Fibroblast of skin of abdomen (primary cell): ENCODE measurements at places on chromosomes 16 and 17.

GRCh38 chr17:39536468-39536867, 71.3 kb downstream of the NEUROD2 start:
- DNase-seq, result no peak

DNA sequence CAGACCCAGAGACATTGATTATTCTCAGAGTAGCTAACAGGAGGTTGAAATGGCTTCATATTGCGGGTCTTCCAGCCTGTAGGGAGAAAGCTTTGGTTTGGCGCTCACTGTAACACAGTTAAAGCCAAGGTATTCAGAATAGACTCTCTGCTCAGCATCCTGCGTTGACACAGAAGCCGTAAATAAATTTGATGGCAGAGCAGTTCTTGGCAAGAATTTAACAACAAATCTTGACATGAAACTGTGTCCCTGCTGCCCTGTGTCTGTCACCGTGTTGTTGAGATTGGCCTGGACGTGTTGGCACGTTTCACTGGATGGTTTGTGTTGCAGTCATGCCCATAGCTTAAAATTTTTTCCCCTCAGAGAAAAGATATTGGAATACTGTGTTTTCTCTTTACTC, 359.6 kb downstream of the SNX29 start:
- DNase-seq, result no peak

GRCh38 chr16:84254062-84254461, 14.2 kb upstream of the KCNG4 start:
- no peak for DNase-seq

DNA sequence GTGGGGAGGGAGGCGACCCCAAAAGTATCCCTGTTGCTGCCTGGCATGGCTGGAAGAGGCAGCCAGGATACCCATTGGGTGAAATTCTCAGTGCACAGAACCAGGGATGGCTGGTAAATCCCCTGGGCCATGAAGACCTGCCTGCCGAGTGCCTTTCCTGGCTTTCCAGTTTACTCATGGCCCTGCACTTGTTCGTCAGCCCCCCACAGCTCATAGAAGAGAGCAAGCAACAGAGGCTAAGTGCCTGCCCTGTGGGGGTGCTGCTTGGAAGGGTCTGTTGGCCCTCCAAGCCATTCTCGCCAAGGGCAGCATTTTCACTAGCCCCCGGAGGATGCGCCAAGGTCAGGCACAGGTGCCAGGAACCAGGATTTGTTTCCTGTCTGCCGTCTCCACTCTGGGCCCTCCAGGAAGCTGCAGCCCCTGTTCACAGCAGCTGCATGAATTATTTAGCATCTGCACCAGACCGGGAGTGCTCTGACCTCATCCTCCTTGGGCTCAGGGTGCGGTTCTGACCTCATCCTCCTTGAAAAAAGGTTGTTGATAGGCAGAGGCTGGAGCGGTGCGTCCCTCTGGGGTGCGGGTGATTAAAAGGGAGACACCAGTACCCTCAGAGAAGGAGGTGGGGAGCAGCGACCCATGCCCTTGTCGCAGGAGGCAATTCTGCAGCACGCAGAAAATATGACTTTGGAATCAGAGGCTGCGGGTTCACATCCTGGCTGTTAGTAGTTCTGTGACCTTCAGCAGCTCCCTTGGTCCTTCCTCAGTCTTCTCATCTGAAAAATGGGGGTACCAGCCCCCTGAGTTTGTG, 14.2 kb upstream of the CD300A start:
- DNase-seq, result no peak

DNA sequence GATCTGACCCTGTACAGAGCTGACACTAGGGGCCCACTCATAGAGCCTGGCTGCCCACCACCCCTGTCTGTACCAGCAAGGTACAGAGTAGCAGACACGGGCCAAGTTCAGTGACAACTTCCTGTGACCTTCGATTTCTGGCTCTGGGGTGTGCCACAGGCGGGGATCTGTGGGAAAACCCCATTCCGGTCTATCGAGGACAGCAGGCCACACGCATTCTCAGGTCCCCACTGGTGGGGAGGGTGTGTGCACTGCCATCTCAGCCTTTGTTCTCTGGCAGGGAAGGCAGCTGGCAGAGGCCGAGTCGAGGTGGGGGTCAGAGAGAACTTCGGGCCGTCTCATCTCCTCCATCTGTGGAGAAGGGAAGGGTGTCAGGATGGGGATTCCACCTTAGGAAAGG, 10.0 kb downstream of the NLE1 start:
- no peak for DNase-seq

- DNase-seq, result no peak
Measured at GRCh38 chr17:70947636-70948565, 778.6 kb downstream of the KCNJ2 start.

- no peak for DNase-seq
Measured at GRCh38 chr16:28524681-28525171, 14.0 kb downstream of the NUPR1 start.
